Activated B cell treated with CpG ODN at 0.5 μM for 24 hours (primary cell): ENCODE measurements at places on chromosomes 13 and 19.

DNA sequence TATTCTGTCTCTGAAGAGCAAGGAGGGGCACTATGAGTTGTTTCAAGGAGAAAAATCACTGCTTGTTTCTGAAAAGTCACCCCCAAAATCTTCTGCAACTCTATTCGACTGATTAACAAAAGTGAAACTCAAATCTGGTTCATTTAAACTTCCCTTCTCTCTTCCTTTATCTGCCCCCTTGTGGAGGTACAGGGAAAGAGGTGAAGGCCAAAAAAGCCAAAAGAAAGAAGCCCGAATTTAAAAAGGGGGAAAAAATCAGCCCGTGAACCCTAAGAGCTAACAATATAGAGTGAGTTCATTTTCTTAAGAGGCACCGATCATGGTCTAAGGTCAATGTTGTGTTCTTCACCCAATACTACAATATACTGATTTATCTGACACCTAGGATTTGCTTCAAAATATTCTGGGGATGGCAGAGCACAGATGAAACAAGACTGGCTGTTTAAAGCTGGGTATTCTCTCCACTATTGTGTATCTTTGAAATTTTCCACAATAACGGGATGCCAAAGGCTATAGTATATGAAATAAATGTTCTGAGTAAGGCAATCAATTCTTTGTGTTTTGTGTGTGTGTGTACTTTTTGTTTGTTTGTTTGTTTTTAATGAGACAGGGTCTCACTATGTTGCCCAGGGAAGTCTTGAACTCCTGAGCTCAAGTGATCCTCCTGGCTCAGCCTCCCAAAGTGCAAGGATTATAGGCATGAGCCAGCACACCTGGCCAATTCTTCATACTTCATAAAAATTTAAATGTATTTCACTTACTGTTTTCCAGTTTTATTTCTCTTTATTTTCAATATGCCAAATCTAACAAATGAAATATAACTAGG is 55.0 kb upstream of the EEF1AKMT1 start:
- no peak for DNase-seq

DNA sequence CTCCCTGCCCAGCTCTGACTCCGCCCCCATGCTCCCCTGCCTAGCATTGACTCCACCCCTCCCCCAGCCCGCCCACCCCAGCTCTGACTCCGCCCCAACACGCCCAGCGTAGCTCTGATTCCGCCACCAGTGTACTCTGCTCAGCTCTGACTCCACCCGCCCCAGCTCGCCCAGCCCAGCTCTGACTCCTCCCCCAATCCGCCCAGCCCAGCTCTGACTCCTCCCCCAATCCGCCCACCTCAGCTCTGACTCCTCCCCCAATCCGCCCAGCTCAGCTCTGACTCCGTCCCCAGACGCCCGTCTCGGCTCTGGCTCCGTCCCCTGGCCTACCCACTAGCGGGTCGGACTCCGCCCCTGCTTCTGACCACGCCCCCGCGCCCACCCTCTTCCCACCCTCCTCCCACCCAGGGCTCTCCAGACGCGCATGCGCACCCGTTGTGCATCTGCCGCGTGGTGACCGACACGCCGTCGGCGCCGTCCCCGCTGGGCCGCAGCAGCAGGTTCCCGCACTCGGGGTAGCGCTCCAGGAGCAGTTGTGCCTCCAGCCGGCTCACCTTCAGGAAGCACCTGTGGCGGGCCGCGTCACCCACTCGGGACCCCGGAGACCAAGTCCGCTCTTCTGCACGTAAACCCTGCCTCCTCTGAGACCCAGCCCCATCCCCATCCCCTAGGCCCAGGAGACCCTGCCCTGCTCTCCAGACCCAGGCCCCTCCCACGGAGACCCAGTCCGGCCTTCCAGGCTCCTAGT is 10.2 kb downstream of the STAP2 start:
- peak; percentile 81 for DNase-seq

- no peak for DNase-seq
Measured at GRCh38 chr19:19387108-19387507, 18.4 kb upstream of the GATAD2A start.

GRCh38 chr13:25064396-25064795 is 31.5 kb upstream of the PABPC3 start:
- DNase-seq: no peak

- DNase-seq: peak; percentile 49
Measured at GRCh38 chr19:13153569-13154240, 3.5 kb downstream of the IER2 start.

DNA sequence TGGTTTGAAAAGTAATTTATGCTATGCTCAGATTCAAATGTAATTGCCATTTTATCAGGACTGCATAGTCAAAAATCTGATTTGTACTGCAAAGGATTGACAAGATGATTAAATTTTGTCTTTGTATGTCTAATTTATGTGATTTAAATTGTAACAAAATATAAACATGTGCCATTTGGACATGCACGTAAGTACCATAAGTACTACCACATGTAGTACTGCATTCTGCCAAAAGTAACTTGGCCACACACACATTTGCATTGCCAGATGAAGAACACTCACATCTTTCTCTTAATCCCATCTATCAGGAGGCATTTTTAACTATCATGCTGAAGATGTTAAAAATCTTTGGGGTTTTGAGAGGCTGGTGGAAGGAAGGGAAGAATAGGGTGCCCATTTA is 133.3 kb downstream of the KLF12 start:
- no peak for DNase-seq

- no peak for DNase-seq
Measured at GRCh38 chr13:40164133-40164532, 502.3 kb downstream of the FOXO1 start.

- DNase-seq: no peak
Measured at GRCh38 chr13:66264971-66265370, 965.2 kb downstream of the PCDH9 start.

DNA sequence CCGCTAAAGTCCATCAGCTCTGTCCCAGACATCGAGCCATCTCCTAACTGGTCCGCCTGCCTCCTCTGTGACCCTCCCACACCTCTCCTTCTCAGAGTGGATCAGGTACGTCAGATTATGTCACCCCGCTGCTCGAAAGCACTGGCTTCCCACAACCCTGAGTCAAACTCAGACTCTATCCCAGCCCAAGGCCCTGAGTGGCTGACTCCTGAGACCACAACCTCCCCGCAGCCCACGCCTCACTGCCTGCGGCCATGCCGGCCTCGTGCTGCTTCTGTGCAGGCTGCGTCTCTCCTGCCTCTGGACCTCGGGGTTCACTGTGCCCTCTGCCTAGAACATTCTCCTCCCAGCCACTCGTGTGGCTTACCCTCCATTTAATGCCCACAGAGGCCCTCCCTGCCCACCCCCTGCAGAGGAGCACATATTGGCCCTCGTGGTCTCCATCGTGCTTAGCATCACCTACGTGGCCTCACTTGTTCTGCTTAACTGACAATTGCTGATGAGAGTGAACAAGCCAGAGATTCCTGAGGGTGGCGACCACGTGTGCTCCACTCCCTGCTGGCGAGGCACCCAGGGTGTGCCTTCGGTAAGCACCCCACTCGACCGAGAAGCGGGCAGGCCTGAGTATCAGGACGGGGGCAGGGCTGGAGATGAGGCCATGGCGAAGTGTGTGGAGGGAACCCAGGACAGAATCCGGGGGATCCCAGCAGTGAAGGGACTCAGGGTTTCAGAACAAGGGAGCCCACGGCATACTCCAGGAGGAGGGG is 13.5 kb upstream of the FKRP start:
- no peak for DNase-seq

GRCh38 chr13:46170687-46171086 is 11.3 kb downstream of the LCP1 start:
- DNase-seq: no peak

DNA sequence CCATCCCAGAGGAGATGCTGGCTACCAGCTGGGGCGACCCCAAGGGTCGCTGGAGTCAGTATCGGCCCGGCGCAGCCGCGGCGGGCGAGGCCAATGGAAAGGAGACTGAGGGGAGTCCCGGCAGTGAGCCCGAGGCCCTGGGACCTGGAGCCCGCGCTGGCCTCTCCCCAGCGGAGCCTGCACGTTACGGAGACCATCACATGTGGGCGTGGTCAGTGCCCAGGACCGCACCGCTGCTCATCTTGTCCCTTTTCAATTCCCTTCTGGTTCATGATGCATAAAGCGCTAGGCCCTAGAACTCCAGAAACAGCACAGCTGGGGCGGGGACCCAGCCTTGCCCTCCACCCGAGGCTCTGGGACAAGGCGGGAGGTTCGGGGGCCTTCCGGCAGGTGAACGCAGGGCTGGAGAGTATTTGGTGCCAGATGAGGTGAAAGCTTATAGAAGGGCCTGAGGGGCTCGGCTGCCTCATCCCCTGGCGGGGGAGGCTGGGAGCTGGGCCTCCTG is 8.0 kb downstream of the C19orf25 start:
- no peak for DNase-seq

DNA sequence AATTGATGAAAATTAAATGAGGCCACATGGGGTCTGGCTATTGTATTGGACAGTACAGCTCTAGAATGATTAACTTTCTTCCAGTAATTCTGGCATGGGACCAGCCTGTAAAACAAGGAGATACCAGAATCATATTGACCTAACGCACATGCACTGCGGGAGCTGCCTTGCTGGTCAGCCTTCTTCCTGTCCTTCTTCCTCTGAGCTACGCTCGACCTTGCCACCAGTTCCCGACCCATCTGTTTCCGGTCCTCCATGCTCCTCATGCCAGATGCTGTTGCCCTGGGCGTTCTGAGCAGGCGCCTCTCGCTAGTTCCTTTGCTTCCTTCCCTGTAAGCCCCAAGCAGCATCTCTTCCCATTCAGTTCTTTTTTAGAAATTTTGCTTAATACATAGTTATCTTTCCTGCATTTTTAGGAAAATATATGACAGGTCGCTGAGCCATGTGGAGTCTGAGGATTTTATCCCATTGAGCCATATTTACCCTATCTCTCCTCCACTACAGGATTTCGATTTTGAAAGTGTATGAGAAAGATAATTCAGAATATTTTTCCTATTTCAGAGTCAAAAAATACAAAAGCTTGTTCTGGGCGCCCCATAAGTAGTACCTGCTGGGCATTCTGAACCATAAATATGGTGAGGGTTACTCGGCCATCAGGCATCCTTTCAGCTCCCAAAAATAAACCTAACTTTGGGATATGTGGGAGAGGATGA is 38.6 kb downstream of the TNFRSF19 start:
- DNase-seq: no peak

- no peak for DNase-seq
Measured at GRCh38 chr13:92640936-92641335, 585.7 kb upstream of the GPC6 start.

GRCh38 chr19:13781547-13781946 is 7.3 kb downstream of the C19orf53 start:
- no peak for DNase-seq

- no peak for DNase-seq
Measured at GRCh38 chr19:17370026-17370587, 7.0 kb downstream of the PLVAP start.

DNA sequence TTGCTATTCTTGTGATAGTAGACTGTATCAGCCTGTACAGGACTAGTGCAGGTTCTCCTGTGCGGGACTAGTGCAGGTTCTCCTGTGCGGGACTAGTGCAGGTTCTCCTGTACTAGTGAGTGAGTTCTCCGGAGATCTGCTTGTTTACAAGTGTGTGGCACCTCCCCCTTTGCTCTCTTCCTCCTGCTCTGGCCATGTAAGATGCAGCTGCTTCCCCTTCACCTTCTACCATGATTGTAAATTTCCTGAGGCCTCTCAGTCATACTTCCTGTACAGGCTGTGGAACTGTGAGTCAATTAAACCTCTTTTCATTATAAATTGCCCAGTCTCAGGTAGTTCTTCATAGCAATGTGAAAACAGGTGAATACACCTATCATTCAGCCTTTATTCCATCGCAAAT is 289.6 kb downstream of the TEX29 start:
- DNase-seq: no peak

GRCh38 chr19:616747-617526 is 16.4 kb downstream of the POLRMT start:
- DNase-seq: no peak

GRCh38 chr19:28940751-28941500 is 272.0 kb downstream of the UQCRFS1 start:
- no peak for DNase-seq

DNA sequence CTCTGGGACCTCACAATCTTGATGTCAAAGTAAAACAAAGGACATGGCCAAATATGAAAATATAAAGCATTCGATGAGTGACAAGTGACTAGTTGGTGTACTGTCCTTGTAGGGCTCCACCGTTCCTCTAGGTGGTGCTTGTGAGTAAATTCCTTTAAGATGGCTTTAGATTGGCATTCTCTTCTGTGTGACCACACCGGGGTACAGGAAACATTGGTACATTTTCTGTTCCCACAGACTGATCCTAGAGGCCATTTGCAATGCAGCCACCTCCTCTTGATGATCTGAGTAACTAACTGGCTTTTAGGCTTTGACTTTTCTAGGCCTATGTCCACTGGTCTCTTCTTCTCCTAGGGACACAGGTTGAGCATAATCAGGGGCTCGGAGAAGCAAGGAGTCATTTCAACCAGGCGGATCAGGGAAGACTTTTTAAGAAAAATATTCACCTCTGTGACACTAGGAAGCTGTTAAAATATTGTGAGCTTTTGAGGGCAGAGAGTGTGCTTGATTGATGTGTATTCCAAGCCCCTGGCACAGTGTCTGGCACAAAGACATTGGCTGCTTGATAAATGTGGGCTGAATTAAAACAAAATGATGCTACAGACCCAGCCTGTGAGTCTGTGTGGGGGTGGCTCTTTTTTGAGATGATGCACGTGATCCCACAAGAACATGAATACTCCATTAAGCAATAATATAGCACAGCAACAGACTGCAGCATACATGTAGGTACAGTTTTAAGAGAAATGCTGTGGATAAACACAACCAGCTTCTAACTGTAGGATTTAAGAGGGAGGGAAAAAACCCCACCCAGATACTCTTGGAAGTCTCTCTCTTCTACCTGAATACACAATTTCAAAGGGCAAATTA is 21.0 kb downstream of the EPSTI1 start:
- no peak for DNase-seq

- no peak for DNase-seq
Measured at GRCh38 chr13:113410472-113411201, 42.7 kb downstream of the ADPRHL1 start.

GRCh38 chr13:42369071-42369797 is 97.3 kb downstream of the AKAP11 start:
- no peak for DNase-seq

GRCh38 chr19:6229951-6230712 is 49.6 kb downstream of the MLLT1 start:
- no peak for DNase-seq

DNA sequence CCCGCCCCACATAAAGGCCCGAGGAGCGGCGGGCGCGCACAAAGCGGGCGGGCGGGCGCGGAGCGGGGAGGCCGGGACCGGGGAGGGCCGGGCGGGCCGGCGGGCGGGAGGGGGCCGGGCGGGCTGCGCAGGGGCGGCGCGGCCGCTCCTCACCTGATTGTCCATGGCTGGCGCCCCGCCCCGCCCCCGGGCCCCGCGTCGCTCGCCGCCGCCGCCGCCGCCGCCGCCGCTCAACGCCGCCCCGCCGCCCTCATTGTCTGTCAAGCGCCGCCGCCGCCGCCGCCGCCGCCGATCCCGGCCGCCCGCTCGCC is 200 bp downstream of the MLLT1 start:
- no peak for DNase-seq
